NCI-H774 (cell line): ENCODE measurements at places on chromosomes 2 and 18.

DNA sequence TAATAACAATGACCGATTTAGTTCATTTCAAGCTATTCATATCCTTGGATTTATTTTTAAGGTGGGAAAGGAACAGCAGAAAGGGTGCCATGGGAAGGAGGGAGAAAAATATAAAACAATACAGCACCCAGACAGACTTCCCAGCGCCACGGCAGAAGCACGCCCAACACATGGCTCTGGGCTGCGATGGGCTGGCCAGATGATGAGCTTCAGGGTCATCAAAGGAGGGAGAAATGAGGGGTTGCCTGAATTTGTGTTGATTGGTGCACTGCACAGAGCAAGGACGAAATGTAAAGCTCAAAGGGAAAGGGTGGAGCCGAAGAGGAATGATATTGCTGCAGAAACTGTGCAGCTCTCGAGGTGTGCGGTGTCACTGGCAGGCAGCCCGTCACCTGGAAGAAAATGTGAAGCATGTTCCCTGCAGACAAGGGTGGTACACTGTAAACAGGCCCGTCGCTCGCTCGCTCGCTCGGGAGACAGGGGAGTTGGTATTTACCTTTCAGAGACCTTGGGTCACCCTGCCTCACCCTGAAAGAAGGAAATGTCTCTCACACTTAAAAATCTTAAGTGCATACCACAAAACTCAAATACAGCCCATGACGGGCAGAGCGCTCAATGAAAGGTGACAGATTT lies 195.5 kb upstream of the CTAGE1 start:
- no peak for DNase-seq

DNA sequence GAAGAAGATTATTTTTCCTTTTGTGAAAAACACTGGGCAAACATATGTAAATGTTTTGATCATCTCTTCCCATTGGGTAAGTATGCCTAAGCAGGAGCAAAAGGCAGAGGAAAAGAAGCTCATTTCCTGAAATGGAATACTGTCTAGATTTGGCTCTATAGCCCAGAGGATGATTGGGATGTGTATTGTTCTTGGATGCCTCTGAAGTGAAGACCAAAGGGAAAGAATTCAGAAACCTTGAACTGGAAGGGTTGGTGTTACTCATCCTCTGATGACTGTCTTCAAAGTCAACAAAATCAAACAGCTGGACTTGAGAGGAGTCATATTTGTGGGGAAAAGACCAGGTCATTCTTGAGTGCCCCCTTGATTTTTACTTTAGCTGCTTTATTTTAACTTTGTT lies 112.6 kb upstream of the NT5C1B start:
- DNase-seq, result no peak

- DNase-seq, result no peak
Observed at GRCh38 chr2:239310401-239311061, 90.3 kb downstream of the HDAC4 start.

DNA sequence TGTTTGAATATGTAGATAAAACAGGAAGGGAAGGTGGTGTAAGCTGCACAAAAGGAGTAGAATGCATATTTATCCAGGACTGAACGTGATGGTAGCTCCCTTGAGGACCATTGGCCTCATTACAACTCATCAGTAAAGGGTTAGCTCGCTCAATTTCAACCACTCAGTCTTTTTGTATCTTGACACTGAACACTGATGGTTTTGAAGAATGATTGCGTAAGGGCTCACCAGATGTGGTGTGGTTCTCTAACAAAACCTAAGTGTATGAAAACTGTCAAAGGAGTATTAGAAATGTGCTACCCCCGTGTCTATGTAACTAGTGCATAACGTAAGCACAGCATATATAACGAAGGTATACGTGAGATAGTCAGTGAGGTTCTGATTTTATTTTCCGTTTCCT lies 272.4 kb upstream of the THSD7B start:
- DNase-seq, result no peak

GRCh38 chr2:30768708-30769480 lies 38.4 kb downstream of the CAPN13 start:
- no peak for DNase-seq

DNA sequence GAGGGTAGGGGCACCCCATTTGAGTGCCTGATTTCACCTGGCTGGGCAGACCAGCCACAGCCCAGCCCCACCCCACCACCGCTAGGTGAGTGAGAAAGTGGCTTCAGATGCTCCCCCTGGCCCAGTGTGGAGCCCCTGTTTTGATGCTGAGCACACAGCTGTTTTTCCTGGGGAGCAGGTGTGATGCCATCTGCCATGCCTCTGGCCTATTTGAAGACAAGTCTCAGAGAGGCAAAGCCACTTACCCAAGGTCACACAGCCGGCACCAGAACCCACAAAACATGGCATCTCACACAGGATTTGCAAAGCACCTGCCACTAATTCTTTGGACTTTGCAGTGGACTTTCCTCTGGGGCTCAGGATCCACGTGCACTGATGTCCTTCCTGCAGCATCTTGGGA lies 131.3 kb downstream of the INHBB start:
- no peak for DNase-seq

DNA sequence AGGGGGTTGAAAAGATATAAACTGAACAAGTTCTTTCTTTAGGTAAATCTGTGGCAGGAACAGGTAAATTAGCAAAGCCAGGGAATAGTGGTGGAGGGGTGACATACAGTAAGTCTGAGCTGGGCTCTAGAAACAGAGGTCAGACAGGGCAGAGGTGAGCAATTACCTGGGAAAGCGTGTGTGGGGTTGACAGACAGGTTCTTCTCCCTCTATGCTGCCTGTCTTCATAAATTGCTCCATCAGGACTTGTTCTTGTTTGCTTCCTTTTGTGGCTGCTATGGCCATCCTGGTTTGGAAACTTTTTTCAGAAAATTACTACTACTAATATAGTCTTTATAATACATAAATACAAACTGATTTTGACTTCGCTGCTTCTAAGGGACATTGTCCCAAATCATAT lies 3.4 kb upstream of the ANKRD12 start:
- DNase-seq, result no peak

DNA sequence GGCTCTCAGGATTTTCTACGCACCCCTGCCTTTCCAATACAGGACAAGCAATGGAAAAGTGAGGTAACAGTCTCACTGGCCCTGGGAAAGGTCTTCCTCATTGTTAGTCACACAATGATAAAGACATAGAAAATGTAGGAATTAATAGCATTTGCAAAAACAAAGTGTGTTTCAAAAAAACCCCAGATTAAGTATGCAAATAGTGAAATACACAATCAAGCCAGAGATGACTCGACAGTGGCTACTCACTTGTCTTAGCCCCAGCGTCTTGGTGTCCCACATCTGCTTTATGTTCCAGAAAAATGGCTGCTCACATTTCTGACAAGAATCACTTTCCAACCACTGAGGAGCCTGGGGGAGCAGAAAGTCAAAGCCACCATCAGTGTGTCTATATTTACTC lies 47.0 kb upstream of the AP1S3 start:
- DNase-seq, result no peak

- DNase-seq, result no peak
Observed at GRCh38 chr18:44901283-44901682, 220.6 kb downstream of the SETBP1 start.

GRCh38 chr2:203062126-203062525 lies 47.5 kb downstream of the NBEAL1 start:
- DNase-seq, result no peak

GRCh38 chr2:99524056-99524455 lies 34.2 kb upstream of the REV1 start:
- no peak for DNase-seq

- DNase-seq, result no peak
Observed at GRCh38 chr18:9741406-9741792, 33.3 kb downstream of the RAB31 start.

- no peak for DNase-seq
Observed at GRCh38 chr2:127037476-127037875, 69.5 kb downstream of the BIN1 start.

- no peak for DNase-seq
Observed at GRCh38 chr2:173239644-173240043, 115.0 kb upstream of the CDCA7 start.

GRCh38 chr18:49251451-49251850 lies 209.0 kb downstream of the DYM start:
- no peak for DNase-seq

GRCh38 chr2:49988276-49988675 lies 834.0 kb upstream of the FSHR start:
- DNase-seq, result no peak

DNA sequence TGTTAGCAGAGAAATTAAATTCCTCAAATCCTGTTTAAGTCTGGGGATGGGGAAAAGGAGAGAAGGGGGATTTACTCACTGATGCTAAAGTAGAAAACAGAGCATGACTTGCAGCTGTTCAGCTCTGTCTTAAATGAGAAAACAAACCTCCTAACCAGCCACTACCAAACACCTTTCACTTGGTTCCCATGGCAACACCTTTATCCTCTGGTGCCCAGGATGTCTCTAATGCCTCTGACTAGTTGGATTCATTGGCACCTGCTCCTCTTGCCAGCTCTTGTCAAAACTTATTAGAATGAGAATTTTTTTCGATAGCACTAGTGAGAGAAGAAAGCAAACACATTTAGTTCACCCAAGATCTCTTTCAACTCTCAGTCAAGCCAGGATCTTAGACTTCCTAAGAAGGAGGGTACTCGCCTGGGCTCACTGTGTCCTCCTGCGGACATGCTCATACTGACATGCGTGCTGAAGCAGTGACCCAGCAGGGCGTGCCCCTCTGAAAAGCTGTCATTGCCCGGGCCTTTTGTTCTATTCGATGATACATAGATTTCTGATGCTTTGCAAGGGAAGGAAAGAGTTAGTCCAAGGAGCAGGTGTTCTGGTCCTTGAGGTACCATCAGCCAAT lies 656.0 kb upstream of the CELF4 start:
- DNase-seq, result peak; percentile 4

GRCh38 chr2:26901326-26902183 lies 53.6 kb downstream of the DPYSL5 start:
- DNase-seq, result no peak

GRCh38 chr18:54671291-54671881 lies 80.3 kb downstream of the DYNAP start:
- peak; percentile 38 for DNase-seq

DNA sequence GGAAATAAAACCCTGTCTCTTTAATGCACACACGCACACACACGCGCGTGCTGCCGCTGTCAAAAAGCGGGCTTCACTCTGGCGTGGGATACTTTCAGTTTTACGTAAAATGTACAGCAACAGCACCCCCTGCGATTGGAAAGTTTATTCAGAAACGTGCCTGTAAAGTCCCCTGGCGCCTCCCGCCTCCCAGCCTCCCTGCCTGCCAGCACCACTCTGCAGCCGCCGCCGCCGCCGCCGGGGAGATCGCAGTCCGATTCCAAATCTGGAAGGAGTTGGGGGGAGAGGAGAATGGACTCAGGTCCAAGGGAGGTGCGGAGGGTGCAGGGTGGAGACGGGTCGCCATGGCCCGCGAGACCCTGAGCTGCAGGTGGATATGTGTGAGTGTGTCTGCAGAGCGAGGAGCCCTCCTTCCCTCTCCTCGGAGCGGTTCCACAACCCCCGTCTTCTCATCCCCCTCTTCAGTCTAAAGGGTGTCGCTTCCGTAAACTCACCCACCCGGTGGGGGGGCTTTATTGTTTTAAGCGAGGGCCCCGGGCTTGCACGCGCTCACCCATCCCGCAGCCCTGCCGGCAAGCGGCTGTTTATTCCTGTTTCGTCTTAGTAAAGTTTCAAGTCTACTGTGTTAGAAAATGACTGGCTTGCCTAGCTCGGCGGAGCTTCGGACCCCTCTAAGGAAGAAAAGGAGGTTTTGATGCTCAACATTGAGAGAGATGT lies 1.8 kb upstream of the BCL11A start:
- DNase-seq, result peak; percentile 13

- DNase-seq, result peak; percentile 6
Observed at GRCh38 chr18:47283476-47283875, 32.0 kb upstream of the SKOR2 start.

- no peak for DNase-seq
Observed at GRCh38 chr18:13810950-13811485, 12.9 kb upstream of the MC5R start.

DNA sequence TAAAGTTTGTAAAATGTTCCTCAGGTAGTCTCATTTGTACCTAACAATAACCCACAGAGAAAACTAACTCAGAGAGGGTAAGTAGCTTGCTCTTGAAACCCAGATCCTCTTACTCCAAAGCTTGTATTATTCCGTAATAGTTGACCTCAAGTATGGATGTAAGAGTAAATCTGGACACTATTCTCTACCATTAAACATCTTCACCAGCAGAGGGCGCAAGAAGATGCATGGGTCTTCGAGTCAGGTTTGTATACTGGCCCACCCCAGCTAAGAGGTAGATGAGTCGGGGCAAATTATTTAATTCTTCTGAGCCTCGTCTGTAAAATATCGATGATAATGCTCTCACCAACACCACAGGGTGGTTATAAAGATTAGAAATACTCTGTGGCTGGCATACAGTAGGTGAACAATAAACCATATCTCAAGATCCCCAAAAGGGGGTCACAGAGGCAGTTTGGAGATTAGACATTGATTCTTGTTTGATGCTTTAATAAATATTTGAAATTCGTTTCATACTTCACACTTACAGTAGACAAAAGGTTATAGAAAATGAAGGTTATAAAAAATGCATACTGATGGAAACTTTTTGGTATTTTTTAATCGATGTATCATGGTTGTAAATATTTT lies 3.5 kb upstream of the CABLES1 start:
- DNase-seq, result peak; percentile 29

DNA sequence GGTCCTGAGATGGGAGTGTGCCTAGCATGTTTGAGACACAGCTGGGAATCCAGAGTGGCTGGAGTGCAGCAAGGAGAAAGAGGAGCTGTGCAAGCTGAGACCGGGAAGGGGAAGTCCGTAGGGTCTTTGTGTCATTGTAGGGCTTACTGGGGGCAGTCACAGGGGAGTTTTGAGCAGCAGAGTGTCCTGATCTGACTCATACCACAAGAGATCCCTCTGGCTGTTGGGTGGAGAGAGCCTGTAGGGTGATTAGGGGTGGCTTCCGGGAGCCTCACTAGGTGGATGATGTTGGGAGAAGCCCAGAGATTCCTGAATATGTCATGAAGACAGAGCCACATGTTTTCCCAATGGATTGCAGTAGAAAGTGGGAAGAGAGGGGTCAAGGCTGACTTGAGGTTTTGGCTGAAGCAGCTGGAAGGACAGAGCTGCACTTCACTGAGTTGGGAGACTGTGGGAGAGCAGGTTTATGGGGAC lies 30.9 kb downstream of the FHOD3 start:
- DNase-seq, result no peak

GRCh38 chr2:67272195-67272594 lies 124.9 kb upstream of the ETAA1 start:
- DNase-seq, result no peak
